GM12891 (cell line): ENCODE measurements at places on chromosomes 3 and 15.
A peak's percentile ranks its signal among the peaks of the same experiment; 100 is the strongest.

- no peak for DNase-seq
Observed at GRCh38 chr3:13479332-13479581, 849 bp upstream of the HDAC11 start.

- no peak for DNase-seq
Observed at GRCh38 chr15:101277943-101278564, 769 bp upstream of the SELENOS start.

GRCh38 chr3:77837456-77838025 lies 797.6 kb downstream of the ROBO2 start:
- no peak for DNase-seq

DNA sequence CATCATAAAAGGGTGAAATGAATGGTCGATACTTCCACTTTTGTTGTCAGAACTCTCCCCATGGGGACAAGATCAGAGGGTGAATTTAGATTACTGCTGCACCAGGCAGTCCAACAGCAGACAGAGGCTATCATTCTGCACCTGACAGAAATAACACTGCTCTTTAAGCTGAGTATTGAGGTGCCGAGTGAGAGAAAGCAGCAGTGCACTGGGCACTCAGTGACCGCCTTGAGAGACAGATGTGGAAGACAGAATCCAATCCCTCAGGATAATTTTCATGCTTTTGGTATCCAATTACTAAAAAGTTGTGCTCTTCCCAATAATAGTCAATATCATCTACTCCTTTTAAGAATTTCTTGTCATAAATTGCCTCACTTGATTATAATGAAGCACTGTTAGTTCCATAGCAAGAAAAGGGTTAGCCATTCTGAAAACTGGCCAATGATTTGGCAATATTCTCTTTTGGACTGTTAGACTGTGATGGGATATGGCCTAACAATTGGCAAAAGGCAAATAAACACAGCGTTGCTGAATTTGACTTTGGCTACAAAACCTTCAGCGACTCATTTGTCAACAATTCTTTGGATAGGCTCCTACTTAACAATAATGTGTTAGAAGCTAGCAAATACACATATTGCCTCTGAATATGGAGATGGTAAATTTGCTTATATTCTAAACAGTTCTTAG lies 5.5 kb downstream of the FGF7 start:
- no peak for DNase-seq

DNA sequence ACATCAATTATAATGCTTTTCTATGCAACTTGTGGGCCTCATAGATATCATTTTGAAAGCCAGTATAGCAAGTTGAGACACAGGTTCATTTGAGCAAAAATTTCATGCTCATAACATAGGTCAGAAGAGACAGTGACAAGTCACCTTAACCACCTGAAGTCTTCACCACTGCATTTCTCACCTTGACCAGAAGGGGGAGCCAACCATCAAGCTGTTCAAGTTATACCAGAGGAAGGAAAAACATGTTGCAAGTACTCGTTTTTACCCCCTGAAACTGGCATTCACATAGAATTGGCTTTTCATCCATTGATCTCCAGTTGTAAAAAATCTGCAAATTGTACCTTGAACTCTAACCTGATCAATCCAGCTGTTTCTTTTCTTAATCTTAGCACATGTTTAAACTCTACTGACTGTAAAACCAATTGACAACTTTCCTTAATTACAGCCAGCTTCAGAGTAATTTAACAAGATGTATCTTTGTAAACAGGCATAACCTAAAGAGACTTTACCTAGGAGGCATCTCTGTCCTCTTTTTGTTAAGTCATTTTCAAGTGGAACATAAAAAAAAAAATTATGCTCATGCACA lies 1.4 kb downstream of the LMOD3 start:
- peak; percentile 19 for DNase-seq

DNA sequence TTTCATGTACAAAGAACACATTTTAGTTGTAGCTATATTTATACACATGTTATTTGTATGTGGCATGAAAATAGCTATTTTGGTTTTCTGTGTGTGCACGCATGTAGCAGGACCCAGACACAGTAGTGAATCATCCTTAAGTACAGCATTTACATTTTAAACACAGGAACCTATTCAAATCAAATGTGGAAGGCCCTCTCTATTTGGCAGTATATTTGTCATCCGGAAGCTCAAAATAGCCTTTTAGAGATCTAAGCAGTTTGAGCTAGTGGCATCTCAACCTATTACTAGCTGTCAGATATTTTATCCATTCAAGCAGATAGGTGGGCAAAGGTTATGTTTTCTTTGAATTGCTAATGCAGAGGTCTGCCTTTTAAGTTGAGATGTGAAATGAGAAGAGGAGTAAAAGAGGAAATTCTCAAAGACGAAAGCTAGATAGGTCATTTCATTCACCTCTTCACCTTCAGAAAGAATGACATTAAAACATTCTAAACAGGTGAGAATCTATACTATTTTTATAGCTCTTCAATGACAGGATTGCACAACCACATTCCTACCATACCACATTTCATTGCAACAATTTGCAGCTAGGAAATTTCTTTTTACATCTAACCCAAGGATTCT lies 46.3 kb upstream of the TIPARP start:
- DNase-seq: no peak

DNA sequence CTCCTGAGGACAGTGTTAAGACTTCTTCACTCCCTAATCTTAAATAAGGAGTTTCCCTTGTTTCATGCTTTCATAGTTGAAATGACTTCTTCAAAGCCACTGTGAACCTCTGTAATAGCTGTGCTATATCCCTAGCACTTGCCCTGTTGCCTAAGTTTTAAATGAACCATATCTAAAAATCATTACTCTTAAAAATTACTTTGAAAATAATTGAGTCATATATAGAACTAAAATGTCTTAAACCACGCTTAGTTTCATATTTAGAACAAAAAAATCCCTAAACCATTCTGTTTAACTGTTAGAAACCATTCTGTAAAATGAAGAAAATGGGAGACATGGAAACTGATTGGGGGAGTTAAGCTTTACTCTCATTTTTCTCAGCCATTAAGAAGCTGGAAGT lies 29.8 kb downstream of the DNAJC19 start:
- no peak for DNase-seq

DNA sequence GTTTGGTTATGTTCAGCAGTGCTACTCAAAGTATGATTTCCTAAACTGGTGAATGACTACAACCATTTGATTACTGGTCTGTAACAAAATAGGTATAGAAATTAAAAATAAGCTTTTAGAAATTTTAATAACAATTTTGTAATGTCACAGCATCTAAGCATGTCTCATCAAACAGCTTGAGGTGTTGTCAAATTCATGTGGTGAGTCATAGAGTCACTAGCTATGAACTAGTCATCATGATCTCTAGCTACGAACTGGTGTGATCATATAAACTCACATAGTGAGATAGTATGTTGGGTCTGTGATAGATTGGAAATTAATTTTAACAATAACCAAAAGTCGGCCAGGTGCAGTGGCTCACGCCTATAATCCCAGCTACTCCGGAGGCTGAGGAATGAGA lies 213.9 kb upstream of the RBMS3 start:
- DNase-seq: no peak

GRCh38 chr15:33907326-33907725 lies 61.0 kb upstream of the CHRM5 start:
- no peak for DNase-seq
